ENCODE measurements at places on chromosomes 12 and 14. TPM values are rescaled to one million over a fixed set of nuclear protein-coding genes. Genes with fewer than 3 reads are reported as not detected.

- DNase-seq: no peak
Observed at GRCh38 chr14:24633353-24633752, 637 bp downstream of the GZMB start.

GRCh38 chr14:71135911-71136310 lies 228.7 kb downstream of the PCNX1 start:
- no peak for DNase-seq

- no peak for DNase-seq
Observed at GRCh38 chr14:69288956-69289705, 29.2 kb downstream of the GALNT16 start.

The CLEC4D gene
- not detected for total RNA-seq

GRCh38 chr12:120013659-120014380 lies 24.8 kb downstream of the BICDL1 start:
- DNase-seq: no peak

Measured in epithelial cell of proximal tubule (primary cell).